ENCODE measurements at places on chromosomes 6 and 20.
A peak's percentile ranks its signal among the peaks of the same experiment; 100 is the strongest.

- DNase-seq = peak; percentile 43
These were observed 251.6 kb upstream of the TAB2 start for GRCh38 chr6:149065658-149066556.

DNA sequence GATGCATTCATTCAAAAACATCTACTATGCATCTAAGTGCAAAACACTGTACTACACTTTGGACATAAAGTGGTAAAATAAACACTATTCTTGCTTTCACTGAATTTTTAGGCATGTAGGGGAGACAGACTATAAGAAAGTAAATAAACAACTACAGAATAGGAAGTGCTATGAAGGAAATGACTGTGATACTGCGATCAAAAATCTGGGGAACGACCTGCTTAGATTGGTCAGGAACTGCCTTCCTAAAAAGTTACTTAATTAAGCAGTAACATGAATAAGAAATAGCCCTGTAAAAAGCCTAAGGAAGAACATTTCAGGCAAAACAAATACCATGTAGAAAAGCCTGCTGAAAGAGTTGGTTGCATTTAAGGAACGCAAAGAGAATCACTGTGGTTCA, 50.6 kb downstream of the HACE1 start:
- DNase-seq = no peak

- no peak for DNase-seq
These were observed 45.8 kb upstream of the VSTM2L start for GRCh38 chr20:37856932-37857660.

- DNase-seq = no peak
These were observed 33.1 kb upstream of the FAM83D start for GRCh38 chr20:38893056-38893564.

GRCh38 chr20:51154708-51155690, 132.1 kb upstream of the KCNG1 start:
- no peak for DNase-seq

- no peak for DNase-seq
These were observed 289.9 kb downstream of the CD109 start for GRCh38 chr6:73985891-73986290.

GRCh38 chr6:37321101-37321500, 32.7 kb upstream of the RNF8 start:
- DNase-seq = no peak

DNA sequence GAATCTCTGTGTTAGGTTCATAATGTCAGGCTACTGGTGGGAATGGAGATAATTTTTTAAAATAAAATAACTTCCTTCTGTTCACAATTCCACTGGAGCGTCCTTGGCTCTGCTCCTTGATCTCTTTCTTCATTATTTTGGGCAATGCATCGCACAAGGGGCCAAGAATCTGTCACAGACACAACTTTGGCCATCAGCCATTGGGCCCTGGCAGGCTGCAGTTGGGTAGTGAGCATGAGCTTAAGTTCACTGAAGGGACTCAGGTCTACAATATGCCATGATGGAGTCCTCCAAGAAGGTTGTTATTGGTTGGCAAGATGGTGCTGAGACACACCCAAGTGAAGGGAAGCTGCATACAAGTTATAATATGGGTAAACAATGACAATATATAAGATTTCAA, 40.0 kb downstream of the CYP39A1 start:
- no peak for DNase-seq

- no peak for DNase-seq
These were observed 92.9 kb upstream of the SHLD1 start for GRCh38 chr20:5657190-5657875.

- no peak for DNase-seq
These were observed 46.3 kb downstream of the CYP39A1 start for GRCh38 chr6:46606338-46606737.

GRCh38 chr6:27209196-27209595, 38.3 kb upstream of the PRSS16 start:
- no peak for DNase-seq

DNA sequence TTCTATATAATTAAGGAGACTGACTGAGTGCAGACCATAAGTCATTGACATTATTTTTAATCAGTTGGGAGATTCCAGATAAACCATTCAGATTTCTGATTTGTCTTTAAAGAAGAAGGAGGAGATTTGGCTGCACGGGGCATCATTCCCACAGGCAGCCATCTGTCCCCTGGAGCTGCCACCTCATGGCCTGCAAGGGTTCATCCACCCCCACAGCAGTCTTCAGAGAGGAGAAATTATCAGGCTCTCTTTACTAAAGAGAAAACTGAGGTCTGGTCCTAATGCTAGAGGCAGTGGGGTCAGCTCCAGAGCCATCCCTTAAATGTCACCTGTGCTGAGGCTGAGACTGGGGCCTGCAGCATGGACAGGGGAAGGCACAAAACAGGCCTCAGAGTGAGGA, 501.3 kb upstream of the SULF2 start:
- DNase-seq = no peak

DNA sequence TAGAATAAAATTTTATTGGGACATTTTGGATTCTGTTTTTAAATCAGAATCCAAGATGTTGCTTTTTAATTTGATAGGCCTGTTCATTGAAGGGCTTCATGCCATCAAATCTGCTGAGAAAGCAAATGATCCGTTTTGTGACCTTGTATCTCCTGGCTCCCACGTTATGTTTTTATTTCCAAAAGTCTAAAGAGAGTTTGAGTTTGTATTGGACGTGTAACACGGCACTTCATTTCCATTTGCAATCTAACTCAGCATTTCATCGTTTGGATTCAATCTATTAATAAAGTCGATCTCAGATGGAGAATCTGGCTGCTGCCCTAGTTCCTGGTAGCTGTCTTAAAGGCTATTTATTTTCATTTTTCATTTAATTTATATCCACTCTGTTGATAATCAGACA, 17.0 kb downstream of the KIF25 start:
- no peak for DNase-seq

DNA sequence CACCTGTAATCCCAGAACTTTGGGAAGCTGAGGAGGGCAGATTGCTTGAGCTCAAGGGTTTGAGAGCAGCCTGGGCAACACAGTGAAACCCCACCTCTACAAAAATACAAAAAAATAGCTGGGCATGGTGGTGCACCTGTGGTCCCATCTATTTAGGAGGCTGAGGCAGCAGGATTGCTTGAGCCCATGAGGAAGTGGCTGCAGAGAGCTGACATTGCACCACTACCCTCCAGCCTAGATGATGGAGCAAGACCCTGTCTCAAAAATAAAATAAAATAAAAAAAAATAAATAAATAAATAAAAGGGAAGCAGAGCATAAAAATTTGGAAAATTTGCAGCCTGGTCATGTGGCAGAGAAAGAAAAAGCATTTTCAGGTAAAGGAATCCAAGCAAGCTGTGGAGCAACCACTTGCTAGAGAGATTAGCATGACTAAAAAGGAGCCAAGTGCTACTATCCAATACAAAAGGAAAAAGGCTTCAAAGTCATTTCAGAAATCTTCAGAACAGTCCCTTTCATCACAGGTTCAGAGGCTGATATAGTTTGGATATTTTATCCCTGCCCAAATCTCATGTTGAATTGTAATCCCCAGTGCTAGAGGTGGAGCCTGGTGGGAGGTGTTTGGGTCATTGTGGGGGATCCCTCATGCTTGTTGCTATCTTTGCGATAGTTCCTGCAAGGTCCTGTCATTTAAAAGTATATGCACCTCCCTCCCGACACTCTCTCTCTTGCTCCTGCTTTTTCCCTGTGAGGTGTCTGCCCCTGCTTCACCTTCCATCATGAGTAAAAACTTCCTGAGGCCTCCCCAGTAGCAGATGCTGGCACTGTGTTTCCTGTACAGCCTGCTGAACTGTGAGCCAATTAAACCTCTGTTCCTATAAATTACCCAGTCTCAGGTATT, 11.2 kb upstream of the TTK start:
- no peak for DNase-seq

DNA sequence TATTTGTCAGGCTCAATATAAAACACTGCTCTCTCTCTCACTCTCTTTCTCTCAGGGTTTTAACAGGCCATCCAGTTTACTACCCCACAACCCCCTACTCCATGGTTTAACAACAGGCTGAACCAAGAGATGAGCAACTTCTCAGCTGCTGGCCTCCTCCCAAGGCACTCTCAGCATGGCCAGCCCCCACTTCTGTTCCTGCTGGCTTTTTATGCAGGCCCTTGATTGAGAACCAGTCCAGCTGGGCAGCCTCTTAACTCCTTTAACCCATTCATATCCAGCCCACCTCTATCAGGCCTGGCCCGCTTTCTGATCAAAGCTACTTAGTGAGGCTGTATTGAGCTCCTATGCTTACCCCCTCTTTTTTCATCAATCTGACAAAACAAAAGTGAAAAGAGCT, 346.8 kb upstream of the POU3F2 start:
- DNase-seq = no peak
